Right atrium auricular region (tissue), 2 donors: ENCODE measurements at places on chromosomes 12 and 14. TPM values are rescaled to one million over a fixed set of nuclear protein-coding genes. Genes with fewer than 3 reads are reported as not detected.

DNA sequence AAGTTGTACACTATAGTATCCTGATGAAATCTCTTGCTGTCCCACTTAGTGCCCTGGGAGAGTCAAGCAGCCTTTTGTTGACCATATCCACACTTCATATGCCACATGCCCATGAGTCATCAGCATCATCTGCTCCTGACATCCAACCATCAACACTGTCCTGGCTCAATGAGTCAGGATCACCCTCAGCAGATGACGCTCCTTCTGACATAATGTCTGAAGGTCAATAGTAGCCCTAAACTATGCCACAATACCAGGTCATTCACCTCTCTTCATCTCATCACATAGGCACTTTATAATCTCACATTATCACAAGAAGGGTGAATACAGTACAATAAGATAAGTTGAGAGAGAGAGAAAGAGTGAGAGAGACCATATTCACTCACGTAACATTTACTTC, 369.0 kb upstream of the FAR2 start:
- no peak overlapping the region for H3K27ac ChIP-seq
- no peak for DNase-seq
- H3K4me1 ChIP-seq: no peaks in the 10 kb centered on the region
- no peaks in the 10 kb centered on the region for H3K27me3 ChIP-seq
- H3K4me3 ChIP-seq: no peak overlapping the region

DNA sequence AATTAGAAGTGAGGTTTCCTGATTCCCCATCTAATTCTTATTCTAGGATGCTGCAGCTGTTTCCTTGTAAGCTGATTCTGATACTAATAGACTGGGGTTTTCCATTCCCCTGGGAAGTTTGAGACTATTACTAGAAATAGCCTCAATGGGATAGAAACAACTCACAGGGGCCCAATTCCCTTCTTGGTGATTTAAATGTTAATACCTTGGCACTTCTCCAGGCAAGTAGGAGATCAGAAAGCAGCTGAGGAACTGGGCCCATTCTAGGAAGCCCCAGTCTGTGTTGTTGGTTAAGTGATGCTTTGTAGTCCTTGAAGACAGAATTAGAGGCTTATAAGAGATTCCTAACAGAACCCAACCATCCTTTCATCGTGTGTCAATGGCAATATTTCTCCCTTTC, 407.0 kb upstream of the SEL1L start:
- no peak overlapping the region for H3K4me3 ChIP-seq
- DNase-seq: no peak
- no peaks in the 10 kb centered on the region for H3K27me3 ChIP-seq
- H3K36me3 ChIP-seq: no peaks in the 10 kb centered on the region
- no peaks in the 10 kb centered on the region for H3K4me1 ChIP-seq

The RPL6 gene
- 700 TPM for total RNA-seq

DNA sequence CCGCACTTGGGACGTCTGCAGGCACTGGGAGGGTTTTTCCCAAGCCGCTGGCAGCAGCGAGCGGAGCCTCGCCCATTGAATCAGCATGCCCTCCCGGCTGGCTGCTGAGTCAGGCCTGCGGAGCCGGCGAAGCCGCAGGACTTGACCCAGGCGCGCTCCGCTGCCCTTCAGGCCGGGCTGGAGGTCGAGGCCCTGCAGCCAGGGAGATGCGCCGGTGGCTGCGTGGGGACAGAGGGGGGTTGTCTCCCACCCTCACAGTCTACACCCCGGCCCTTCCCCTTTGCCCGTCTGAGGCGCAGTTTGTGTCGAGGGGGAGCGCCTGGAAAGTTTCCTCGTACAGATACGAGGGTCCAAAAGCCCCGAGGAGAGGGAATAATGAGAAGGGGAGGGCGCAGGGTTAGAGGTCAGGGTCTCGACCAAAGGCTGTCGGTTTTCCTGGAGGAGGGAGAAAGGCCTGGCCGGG, 759 bp upstream of the KLC1 start:
- no peaks in the 10 kb centered on the region for H3K27me3 ChIP-seq
- peak overlapping the region; percentile 99 for H3K4me3 ChIP-seq
- H3K4me1 ChIP-seq: no peaks in the 10 kb centered on the region

DNA sequence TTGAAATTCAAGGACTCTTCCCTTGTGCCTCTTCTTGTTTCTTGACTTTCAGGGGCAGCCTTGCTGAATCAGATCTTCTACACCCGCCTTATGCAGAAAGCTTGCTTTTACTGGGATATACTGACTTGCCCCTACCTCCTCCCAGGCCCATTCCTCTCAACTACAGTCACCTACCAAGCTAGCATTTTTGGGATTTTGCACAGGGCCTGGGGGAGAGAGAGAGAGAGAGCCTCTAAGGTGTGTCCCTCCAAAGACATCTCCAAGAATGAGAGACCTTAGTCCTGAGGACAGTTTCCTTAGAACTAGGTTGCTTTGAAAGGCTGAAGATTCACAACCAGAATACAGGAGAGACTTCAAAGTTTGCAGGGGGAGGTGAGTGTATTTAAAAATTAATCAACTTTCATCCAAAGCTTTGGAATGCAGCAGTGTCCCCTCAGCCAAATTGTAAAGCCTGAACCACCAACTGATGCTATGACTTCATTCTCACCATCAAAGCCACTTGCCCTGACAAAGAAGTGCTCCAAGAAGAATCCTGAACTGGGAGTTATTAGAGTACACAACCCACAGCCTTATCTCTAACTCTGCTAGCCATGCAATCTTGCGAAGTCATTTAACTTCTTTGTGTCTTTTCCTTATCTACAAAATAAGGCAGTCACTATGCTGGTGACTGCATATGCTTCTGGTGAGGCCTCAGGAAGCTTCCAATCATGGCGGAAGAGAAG, 96.1 kb upstream of the EGLN3 start:
- no peak overlapping the region for H3K4me3 ChIP-seq
- no peak overlapping the region for H3K27ac ChIP-seq
- DNase-seq: no peak
- H3K36me3 ChIP-seq: no peaks in the 10 kb centered on the region

- H3K36me3 ChIP-seq: no peaks in the 10 kb centered on the region
- no peak overlapping the region for H3K4me3 ChIP-seq
- H3K4me1 ChIP-seq: no peaks in the 10 kb centered on the region
- no peaks in the 10 kb centered on the region for H3K27me3 ChIP-seq
- DNase-seq: no peak
- no peak overlapping the region for H3K27ac ChIP-seq
These were observed 24.5 kb downstream of the MMP17 start for GRCh38 chr12:131852551-131853299.

- H3K4me3 ChIP-seq: no peak overlapping the region
- no peaks in the 10 kb centered on the region for H3K36me3 ChIP-seq
- no peak for DNase-seq
- H3K27ac ChIP-seq: no peak overlapping the region
These were observed 99.2 kb downstream of the BEGAIN start for GRCh38 chr14:100488057-100488456.

GRCh38 chr14:86798330-86798729, 1194.7 kb downstream of the GALC start:
- no peaks in the 10 kb centered on the region for H3K36me3 ChIP-seq
- H3K4me1 ChIP-seq: no peaks in the 10 kb centered on the region
- DNase-seq: no peak
- H3K4me3 ChIP-seq: no peak overlapping the region
- no peaks in the 10 kb centered on the region for H3K27me3 ChIP-seq

- H3K4me3 ChIP-seq: no peak overlapping the region
- no peak for DNase-seq
- no peak overlapping the region for H3K27ac ChIP-seq
- no peaks in the 10 kb centered on the region for H3K27me3 ChIP-seq
These were observed 88.8 kb downstream of the CCDC60 start for GRCh38 chr12:119423285-119423684.

- peaks cover 35% of the 10 kb centered on the region for H3K36me3 ChIP-seq
- DNase-seq: no peak
- H3K27me3 ChIP-seq: no peaks in the 10 kb centered on the region
- peak overlapping the region; percentile 87 for H3K27ac ChIP-seq
- no peaks in the 10 kb centered on the region for H3K4me1 ChIP-seq
- no peak overlapping the region for H3K4me3 ChIP-seq
These were observed 121.2 kb downstream of the GPR135 start for GRCh38 chr14:59344016-59344415.

GRCh38 chr12:50390316-50390741, 6.1 kb downstream of the FAM186A start:
- no peak overlapping the region for H3K4me3 ChIP-seq
- DNase-seq: no peak
- no peaks in the 10 kb centered on the region for H3K36me3 ChIP-seq
- H3K27ac ChIP-seq: no peak overlapping the region
- no peaks in the 10 kb centered on the region for H3K27me3 ChIP-seq

GRCh38 chr14:105490267-105490571, 827 bp upstream of the TEDC1 start:
- DNase-seq: no peak
- H3K4me3 ChIP-seq: peak overlapping the region; percentile 69
- H3K36me3 ChIP-seq: no peaks in the 10 kb centered on the region

DNA sequence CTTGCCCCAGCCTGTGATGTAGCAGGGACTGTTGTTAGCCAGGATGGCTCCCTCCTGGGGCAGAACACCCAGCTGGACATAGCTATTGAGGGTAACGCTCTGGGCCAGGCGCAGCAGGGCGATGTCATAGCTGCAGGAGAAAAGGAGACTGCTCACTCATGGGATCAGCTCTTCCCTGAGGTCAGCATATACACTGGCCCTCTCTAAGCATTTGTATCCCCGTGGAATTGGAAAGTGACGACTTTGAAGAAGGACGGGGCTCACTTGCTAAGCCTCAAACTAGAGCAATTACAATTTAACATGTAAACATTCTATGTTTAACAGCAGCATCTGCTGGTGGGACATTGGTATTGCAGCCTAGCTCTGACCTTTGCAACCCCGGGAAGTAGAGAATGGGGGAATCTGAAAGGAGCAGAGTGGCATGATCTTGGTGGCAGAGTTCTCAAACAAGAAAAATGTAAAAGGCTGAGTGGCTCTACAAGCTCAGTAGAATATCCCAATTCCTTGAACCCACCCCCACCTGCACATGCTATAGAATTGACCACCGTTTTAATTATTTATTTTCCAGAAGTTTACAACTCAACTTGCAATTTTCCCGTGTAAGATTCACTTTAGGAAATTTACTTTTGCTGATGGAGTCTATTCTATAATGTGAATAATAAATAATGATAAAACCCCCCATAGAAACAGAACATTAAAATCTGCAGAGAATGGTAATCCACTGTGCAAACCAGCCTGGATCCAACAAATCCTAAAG, 5.0 kb downstream of the CELA1 start:
- peak; percentile 84 for DNase-seq
- H3K27me3 ChIP-seq: no peaks in the 10 kb centered on the region
- H3K4me1 ChIP-seq: no peaks in the 10 kb centered on the region
- no peak overlapping the region for H3K27ac ChIP-seq

The SIX6 gene
- not detected for total RNA-seq

GRCh38 chr12:64716839-64717455, 42.3 kb downstream of the GNS start:
- peaks cover 53% of the 10 kb centered on the region for H3K36me3 ChIP-seq
- H3K27ac ChIP-seq: no peak overlapping the region
- H3K4me3 ChIP-seq: no peak overlapping the region
- H3K4me1 ChIP-seq: no peaks in the 10 kb centered on the region
- H3K27me3 ChIP-seq: no peaks in the 10 kb centered on the region
- no peak for DNase-seq

- no peaks in the 10 kb centered on the region for H3K36me3 ChIP-seq
- H3K27ac ChIP-seq: no peak overlapping the region
- no peak for DNase-seq
- H3K4me1 ChIP-seq: no peaks in the 10 kb centered on the region
- H3K27me3 ChIP-seq: no peaks in the 10 kb centered on the region
These were observed 60.6 kb downstream of the ARL6IP4 start for GRCh38 chr12:123041042-123041531.

DNA sequence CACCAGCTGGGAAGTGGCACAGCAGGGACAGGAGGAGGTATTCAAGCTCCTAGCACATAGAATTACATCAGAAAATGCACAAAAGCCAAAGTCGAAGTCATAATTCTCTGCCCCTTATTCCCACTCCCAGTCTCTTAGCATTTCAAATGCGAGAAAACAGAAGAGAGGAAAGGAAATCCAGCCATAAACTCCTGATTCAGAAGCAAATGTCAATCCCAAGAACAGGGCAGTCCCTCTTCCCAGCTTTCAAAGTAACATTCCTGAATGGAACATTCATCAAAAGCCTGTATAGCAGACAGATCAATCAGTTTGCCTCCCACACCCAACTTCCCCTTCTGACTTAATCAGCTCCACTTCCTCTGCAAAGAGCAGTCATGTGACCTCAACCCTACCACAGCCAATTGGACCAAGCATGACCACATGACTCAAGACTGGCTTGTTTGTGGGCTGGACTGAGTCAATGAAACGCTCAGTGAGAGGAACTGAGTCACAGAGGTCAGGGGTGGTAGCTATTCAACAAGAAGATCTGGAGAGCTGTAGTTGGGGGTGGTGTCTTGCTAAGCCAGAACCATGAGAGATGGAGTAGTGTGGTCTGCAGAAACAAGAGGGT, 41.4 kb upstream of the TUNAR start:
- no peak overlapping the region for H3K27ac ChIP-seq
- DNase-seq: no peak
- no peaks in the 10 kb centered on the region for H3K36me3 ChIP-seq

The APOF gene
- total RNA-seq: not detected

- H3K27ac ChIP-seq: no peak overlapping the region
- H3K27me3 ChIP-seq: no peaks in the 10 kb centered on the region
- H3K36me3 ChIP-seq: no peaks in the 10 kb centered on the region
- DNase-seq: no peak
- H3K4me1 ChIP-seq: peaks cover 30% of the 10 kb centered on the region
- peak overlapping the region; percentile 29 for H3K4me3 ChIP-seq
These were observed 226.9 kb upstream of the CRY1 start for GRCh38 chr12:107320033-107320928.

The ATL1 gene
- 2.6 TPM for total RNA-seq

GRCh38 chr12:46831335-46832129, 5.7 kb upstream of the SLC38A4 start:
- no peak for DNase-seq
- H3K27ac ChIP-seq: peak overlapping the region; percentile 79
- peak overlapping the region; percentile 52 for H3K4me3 ChIP-seq
- H3K4me1 ChIP-seq: no peaks in the 10 kb centered on the region
- H3K27me3 ChIP-seq: no peaks in the 10 kb centered on the region

GRCh38 chr12:2650261-2651067, 144.3 kb upstream of the FKBP4 start:
- no peak overlapping the region for H3K4me3 ChIP-seq
- no peaks in the 10 kb centered on the region for H3K27me3 ChIP-seq
- DNase-seq: no peak
- no peak overlapping the region for H3K27ac ChIP-seq

The TRIM9 gene
- 1.3 TPM for total RNA-seq

The SETD1B gene
- total RNA-seq: 6.0 TPM

DNA sequence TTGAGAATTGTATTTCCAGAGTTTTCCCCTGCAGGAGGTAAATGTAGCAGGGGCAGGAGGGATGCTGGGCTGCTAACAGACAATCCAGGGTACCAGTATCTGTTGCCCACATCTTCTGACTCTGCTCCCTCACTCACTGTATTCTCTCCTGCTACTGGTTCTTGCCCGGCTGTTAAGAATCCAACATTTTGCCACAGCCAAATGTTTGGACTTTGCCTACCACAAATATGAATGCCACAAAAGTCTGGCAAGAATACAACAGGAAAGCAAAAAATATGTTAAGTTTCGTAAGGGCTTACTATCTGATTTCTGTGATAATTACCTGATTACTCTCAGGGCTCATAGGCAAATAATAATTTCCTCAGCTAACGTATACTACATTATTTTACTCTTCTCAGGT, 160.0 kb downstream of the BCAT1 start:
- no peak overlapping the region for H3K27ac ChIP-seq
- H3K27me3 ChIP-seq: no peaks in the 10 kb centered on the region
- H3K36me3 ChIP-seq: no peaks in the 10 kb centered on the region
- no peak overlapping the region for H3K4me3 ChIP-seq
- no peak for DNase-seq
